ENCODE measurements at places on chromosomes 1 and 21. TPM values are rescaled to one million over a fixed set of nuclear protein-coding genes. Genes with fewer than 3 reads are reported as not detected.

GRCh38 chr1:100512803-100513352, 25.1 kb upstream of the GPR88 start:
- no peak for DNase-seq

AGBL4 gene
- 0.32 TPM for total RNA-seq

GRCh38 chr1:9853249-9853595, 29.5 kb upstream of the CLSTN1 start:
- no peak for DNase-seq

PARP1 gene
- total RNA-seq = 87.1 TPM

VHLL gene
- not detected for total RNA-seq

DNA sequence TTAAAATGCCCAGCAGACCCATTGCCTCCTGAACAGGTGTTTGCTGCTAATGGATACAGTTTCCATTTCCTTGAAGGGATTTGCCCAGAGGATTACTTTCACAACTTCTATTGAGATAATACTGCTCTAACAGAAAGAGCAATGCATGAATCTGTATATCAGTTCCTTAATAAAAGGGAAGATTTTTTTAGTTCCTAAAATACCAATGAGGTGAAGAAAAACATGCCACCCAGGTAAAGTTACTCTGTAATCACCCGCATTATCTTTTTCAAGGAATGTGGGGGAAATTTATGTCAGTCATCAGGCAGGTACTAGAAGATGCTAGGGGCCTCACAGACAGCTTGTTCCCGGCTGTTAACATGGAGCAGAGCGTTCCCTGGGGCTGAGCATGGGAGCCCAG, 41.1 kb downstream of the KCNJ15 start:
- no peak for DNase-seq

SPATA45 gene
- total RNA-seq = not detected

- no peak for DNase-seq
These were observed 15.5 kb downstream of the PI4KB start for GRCh38 chr1:151311589-151312331.

DNA sequence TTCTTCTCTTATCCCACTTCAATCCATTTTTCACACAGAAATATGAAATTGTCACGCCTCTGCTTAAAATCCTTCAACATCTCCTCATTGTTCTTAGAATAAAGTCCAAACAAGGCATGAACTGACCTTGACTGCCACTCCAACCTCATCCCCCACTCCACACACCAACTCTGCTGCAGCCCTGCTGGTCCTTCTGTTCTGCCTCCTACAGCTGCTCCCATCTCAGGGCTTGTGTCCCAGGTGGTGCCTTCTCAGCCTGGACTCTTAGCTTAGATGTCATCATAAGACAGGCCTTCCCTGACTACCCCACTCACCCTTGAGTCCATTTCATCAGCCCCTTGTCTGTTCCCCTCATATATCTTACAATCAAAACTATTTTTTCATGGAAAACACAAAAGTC, 10.4 kb downstream of the TARBP1 start:
- DNase-seq = no peak

- no peak for DNase-seq
These were observed 99.6 kb downstream of the CYYR1 start for GRCh38 chr21:26473471-26473870.

DNA sequence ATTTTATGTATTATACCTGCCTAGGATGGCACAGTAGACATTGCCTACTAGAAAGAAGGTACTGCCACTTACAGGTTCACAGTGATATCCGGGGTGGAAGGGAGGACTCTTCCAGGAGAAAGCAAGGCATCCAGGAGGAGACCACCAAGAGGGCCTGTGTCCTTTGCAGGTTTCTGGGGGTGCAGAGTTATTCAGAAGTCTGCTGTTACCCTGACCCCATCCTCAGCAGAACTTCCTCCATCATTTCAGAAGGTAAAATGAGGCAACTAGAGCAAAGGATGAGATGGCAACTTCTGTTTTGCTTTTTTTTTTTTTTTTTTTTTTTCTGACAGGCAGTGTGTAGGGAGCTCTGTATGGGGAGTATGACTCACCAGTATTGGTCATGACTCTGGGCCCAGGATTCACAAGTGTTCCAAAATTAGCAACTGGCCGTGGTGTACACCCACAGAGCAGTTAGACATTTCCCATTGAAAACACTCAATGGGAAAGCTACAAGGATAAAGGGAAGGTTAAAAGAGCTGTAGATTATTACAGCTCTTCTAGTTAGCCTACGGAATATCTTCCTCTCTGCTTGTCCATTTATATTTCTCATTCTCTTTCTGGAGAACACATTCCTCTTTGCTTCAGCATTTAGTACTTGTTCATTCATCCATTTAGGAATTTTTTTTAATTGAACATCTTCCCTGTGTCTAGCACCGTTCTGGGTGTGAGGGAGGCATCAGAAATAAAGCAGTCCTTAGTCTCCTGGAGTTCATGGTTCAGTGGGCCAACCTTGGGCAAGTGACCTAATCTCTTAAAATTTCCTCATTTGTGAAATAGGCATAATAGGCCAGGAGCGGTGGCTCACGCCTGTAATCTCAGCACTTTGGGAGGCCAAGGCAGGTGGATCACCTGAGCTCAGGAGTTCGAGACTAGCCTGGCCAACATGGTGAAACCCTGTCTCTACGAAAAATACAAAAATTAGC, 50.5 kb upstream of the PPP2R5A start:
- no peak for DNase-seq

DNA sequence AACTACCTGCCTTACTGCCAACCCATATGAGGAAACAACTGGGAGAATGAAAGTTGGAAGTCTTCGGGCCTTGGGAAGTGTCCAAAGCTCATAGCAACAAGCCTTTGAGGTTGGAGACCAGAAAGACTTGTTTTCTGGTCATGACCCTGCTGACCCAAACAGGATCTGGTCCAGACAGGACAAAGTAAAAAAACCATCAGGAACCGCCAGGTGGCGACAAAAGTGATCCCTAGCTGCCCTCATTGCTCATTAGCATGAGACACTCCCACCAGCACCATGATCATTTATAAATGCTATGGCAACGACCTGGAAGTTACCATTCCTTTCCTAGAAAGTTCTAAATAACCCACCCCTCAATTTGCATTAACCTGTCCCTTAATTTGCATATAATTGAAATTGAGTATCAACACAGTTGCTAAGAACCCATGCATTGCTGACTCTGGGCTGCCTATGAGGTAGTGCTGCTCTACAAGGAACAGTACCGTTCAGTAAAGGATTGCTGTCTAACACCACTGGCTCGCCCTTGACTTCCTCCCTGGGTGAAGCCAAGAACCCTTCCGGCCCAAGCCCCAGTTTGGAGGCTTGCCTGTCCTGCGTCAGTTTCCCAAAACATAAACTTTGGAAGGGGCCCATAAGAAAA, 89.0 kb downstream of the URB2 start:
- no peak for DNase-seq

ELF3 gene
- total RNA-seq = 2.0 TPM

MCOLN3 gene
- 0.94 TPM for total RNA-seq

GRCh38 chr1:8603220-8603616, 214.2 kb downstream of the RERE start:
- DNase-seq = no peak

DNA sequence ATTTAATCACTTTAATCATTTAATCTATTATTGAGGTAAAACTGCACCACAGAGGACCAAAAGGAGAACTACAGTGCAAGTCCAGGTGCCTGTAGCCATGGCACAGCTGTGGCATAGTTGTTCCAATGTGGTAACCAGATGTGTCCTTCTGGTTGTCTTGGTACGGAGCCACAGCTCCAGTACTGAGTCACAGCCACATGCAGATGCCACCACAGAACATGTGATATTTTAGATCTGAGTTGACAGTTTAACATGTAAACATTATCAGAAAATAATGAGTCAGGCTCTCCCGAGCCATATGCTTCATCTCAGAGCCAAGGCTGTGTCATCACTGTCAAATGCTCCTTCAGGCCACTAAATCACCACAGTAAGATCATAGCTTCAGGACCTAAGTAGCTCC, 56.4 kb upstream of the RGS7 start:
- DNase-seq = no peak

- DNase-seq = peak; percentile 72
These were observed 3.2 kb downstream of the PLEKHO1 start for GRCh38 chr1:150152772-150153456.

- DNase-seq = no peak
These were observed 46.5 kb downstream of the ZNHIT6 start for GRCh38 chr1:85661767-85662166.

THEM5 gene
- not detected for total RNA-seq

GJB5 gene
- not detected for total RNA-seq

GJA5 gene
- 9.9 TPM for total RNA-seq

DNA sequence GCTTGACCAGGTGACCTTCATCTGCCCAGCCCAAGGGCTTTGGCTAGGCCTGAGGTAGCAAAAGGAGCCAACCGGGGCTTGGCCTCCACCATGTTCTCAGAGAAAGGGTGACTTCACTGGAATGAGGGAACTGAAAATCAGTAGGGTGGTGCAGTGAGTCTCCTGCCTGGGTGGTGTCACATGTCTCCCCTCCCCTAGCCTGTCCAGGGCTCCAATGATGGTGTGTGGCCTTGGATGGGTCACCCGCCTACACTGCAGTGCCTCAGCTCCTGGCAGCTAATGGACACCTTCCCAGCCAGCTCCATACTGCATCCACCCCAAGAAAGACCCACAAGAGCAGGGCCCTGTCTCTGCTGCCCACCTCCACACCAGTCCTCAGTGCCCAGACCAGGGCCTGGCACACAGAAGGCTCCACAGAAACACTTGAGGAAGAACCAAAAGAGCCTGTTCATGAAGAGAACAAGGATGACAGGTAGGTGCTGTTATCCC, 678.7 kb downstream of the MATN1 start:
- no peak for DNase-seq

DNA sequence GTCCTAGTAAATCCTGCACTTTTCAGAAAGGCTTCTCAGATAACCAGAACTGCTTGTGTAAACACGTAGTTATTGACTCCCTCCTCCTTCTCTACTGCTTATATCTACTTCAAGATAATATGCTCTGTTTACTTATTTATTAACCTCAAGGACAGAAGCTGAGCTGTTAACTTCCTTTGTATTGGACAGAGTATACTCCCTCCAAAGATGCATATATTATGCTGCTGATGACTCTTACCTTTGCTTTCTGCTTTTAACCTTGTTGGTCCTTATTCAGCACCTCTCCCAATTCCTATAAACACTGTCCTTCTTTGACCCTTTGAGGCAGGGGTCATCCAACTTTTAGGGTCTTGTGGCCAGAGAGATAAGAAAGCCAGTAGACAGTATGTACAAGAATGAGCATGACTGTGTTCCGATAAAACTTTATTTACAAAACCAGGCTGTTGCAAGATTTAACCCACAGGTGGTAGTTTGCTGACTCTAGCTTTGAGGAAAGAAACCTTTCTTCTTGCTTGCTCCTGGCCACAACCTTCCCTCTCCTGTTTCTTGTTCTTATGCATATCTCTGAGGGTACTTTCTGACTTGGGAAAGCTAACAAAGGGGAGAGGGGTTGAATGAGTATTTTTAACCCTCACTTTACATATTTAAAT, 4.9 kb downstream of the TPM3 start:
- DNase-seq = no peak

DNA sequence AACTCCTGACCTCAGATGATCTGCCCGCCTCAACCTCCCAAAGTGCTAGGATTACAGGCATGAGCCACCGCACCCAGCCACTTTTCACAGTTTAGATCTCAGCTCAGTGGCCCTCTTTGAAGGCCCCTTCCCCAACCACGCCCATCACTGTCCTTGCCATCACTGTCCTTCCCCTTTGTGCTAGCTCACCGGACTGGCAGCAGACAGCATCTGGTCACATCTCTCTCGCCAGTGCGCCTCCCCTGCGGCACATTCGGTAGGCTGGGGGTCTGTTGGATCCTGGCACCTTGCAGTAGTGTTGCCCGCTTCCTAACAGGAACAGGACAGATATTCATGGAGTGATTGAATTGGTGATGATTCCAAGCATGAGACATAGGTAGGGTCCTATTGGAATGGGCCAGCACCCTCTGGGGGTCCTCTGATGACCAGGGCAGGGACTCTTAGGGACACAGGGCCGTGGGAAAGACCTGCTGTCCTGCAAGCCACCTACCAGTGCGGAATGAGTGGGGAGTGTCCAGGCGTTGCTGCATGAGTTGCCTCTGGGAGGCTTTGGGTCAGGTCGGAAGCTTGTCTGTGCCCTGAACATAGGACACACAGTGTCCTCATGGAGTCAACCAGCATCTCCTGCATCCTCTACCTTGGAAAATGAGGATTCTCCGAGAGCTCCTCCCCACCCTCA, 178.8 kb upstream of the VAMP3 start:
- DNase-seq = no peak

All from cardiac septum (tissue), 1 donor.